ENCODE measurements at places on chromosomes 16 and 17.

GRCh38 chr16:24834459-24835335 is 11.1 kb upstream of the SLC5A11 start:
- DNase-seq = peak; percentile 64

DNA sequence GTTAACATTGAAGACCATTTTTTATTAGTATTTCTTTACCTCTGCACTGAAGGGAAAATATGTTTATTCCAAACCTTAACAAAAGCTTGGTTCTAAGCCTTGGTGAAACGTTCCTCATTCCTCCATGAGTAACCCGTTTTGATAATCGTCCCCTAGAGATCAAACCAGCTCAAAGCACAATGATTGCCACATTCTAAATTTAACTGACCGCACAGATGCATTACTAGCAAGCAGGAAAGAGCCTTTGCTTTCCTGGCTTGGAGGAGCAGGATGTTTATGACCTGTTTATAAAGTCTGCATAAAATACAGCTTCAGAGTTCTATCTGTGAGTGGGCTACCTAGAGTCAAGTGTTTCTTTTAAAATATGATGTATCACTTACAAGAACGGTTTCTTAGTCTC is 193.8 kb downstream of the TMEM114 start:
- no peak for DNase-seq

GRCh38 chr17:4859816-4860625 is 26.9 kb downstream of the MINK1 start:
- DNase-seq = no peak

GRCh38 chr17:81493198-81494038 is 19.2 kb downstream of the ACTG1 start:
- no peak for DNase-seq

DNA sequence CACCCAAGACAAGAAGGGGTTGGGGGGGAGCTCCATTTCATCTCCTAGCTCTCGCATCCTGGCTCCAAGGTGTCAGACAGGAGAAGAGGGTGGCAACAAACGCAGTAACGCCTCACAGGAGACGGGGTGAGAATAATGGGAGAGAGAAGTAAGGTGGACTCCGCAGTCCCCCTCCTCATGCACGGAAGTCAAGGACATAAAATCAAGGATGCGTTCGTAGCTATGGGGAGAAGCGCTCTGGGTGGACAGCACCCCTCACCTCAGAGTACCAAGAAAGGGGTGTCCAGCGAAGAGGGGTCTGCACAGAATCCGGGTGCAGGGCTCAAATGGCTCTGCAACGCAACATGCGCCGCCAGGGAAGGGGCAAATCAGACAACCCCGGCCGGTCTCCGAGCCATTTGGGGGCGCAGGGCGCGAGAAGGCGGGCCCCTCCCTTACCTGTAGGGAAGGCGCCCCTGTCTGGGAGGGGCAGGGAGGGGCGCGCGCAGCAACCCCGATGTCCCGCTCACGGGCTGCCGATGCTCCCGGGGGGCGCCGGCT is 555 bp downstream of the HDAC5 start:
- no peak for DNase-seq

DNA sequence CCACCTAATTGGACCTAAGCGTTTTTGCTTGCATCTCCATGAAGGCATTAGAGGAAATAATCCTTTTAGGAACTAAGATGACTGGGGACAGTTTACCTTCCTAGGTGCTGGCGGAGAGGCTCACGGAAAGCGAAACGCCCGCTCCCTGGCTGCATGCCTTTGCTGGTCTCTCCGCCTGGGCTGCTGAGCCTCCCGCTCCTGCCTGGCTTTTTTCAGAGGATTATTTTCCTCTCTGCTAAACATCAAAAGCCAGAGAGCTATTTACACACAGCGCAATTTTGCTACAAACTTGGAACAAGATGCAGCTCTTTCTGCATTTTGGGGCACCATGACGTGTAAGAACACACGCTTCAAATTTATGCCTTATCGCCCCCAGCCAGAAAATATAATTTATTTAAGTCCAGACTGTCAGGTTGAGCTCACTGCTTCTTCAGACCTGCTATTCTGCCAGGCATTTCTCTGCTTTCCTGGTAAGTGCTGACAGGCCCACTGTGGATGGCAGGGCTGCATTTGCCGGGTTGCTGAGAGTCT is 124.4 kb downstream of the SPACA3 start:
- DNase-seq = no peak

GRCh38 chr17:9844153-9844552 is 18.4 kb downstream of the GLP2R start:
- DNase-seq = no peak

- DNase-seq = no peak
These were observed 53.2 kb upstream of the TNRC6C start for GRCh38 chr17:77905266-77905665.

GRCh38 chr16:19094542-19095365 is 19.0 kb upstream of the ITPRIPL2 start:
- DNase-seq = peak; percentile 38

GRCh38 chr17:73532421-73532901 is 111.8 kb downstream of the SDK2 start:
- DNase-seq = no peak

- peak; percentile 82 for DNase-seq
These were observed at the start of gene PRKCA for GRCh38 chr17:66301864-66302741. PRKCA (plus strand) TSS chr17:66302613.

DNA sequence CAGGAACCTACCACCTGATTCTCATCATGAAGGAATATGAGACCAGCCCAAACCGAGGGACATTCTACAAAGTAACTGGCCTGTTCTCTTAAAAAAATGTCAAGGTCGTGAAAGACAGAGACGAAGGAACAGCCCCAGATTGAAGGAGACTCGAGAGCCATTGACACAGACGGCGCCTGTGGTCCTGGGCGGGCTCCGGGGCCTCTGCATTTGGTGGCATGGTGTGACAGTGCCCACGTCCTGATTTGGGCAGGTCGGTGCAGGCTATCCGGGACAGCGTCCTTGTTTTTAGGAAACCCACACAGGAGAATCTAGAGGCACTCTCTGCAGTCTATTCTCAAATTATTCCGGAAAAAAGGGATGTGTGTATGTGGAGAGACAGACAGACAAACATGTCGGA is 64.1 kb downstream of the ADCY9 start:
- DNase-seq = no peak

GRCh38 chr17:34725008-34725407 is 145.6 kb downstream of the TMEM132E start:
- DNase-seq = no peak

DNA sequence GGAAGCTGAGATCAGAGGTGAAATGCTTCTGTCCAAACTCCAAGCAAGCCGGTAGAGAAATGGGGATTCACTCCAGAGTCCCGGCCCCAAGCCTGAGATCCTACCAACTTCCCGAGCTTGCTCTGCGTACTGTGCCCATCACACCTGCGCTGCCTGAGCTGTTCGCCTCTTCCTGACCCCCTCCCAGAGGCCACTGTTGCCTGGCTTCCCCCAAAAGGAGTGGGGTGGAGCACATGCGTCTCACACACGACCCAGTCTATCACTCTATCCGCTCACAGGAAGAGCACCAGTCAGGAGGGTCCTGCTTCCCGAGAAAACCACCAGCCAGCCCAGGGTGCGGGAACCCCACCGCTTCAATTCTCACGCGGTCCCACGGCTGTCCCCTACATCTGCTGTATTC is 13.5 kb upstream of the C16orf95 start:
- no peak for DNase-seq

DNA sequence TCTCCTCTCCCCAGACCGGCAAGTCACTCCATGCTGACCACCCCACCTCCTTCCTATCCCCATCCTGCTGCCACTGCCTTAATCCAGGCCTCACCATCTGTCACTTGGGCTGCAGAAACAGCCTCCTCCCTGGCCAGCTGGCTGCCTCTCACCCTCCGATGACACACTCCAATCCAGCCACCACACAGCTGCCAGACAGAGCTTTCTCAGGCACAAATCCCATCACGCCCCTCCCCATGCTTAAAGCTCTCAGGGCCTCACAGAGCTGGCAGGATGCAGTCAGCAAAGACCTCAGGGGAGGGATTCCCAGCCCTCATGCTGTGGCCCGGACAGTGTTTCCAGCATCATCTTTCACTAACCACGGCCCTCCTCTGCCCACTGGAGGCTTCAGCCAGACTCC is 13.7 kb downstream of the CAMKK1 start:
- no peak for DNase-seq

DNA sequence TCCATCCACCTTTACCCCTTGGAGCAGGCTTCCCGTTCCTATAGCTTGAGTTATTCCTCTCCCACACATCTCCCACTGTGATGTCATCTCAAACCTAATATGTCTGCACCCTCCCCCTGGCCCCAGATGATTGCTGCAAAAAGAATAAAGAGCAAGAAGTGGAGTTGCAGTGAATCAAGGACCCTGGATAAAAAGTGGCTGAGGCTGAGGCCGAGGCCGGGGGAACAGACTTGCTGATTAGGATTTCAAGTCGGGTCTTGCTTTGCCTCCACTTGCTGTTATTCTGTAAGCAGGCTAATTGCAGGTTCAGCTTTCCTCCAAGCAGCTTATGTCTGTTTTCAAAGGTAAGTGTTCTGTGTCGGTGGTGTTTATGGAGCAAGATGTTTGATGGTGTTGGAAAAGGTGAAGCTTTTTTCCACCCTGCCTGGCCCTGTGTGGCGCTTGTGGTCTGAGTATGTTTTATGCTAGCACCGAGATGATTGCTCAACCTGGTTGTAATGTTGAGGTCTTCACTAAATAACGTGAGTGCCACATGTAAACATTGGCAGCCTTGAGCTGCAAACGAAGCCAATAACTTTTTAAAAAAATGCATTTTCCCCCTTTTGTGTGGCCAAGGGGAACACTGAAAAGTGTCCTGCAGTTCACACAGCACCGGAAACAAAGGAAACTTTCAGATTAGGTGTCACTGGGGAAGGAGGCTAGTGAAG is 15.4 kb downstream of the HS3ST3B1 start:
- no peak for DNase-seq

- DNase-seq = no peak
These were observed 7.5 kb upstream of the CES3 start for GRCh38 chr16:66953462-66954096.

DNA sequence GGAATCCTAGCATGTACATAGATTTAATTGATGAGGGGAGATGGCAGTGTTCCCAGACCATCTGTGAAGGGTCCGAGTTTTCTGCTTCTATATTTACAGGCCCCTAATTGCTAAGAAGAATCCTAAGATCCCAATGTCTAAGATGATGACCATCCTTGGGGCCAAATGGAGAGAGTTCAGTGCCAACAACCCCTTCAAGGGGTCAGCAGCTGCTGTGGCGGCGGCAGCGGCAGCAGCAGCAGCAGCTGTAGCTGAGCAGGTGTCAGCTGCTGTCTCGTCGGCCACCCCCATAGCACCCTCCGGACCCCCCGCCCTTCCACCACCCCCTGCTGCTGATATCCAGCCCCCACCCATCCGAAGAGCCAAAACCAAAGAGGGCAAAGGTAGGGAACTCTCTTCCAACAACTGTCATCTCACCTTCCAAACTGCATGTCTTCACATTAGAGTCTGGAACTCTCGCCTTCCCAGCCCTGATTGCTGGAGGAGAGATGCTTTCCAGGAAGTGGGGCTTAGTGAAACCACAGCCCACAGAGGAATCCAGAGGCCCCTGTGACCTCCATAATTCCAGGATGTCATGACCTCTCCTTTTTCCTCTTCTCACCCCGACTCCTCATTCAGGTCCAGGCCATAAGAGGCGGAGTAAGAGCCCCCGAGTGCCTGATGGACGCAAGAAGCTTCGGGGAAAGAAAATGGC is 4.7 kb downstream of the CHD3 start:
- DNase-seq = no peak

DNA sequence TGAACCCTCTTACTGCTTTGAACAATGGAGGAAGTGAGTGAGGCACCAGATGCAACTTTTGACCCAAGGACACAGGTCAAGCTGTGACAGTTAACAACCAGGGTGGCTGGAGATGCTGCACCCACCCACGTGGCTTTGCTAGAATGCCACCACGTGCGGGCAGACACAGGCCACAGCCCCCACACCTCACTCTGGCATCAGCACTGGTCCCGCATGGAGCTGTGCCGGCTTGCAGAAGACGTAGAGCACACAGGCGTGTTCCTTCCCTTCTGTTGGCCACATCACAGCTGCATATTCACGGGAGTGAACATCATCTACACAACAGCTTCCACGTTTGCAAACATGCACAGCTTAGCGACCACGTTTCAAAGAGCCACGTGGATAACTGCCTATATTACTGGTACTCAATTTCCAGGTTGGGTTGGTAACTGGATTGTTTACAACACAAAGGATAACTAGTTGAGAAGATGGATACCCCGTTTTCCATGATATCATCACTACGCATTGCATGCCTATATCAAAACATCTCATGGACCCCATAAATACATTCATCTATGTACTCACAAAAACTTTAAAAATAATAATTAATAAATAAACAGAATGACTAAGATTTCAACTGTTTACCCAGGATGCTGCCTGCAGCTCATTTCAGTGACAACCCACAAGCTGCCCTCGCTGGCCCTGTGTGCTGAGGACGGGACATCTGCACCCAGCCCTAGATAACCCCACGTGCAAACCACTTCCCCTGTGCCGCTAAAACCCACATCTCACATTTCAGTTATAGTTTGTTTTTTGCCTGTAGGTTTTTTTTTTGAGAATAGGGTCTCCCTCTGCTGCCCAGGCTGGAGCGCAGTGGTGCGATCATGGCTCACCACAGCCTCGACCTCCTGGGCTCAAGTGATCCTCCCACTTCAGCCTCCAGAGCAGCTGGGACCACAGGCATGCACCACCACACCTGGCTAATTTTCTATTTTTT is 132.0 kb downstream of the ANKRD11 start:
- DNase-seq = no peak

GRCh38 chr17:82871056-82871775 is 31.4 kb upstream of the ZNF750 start:
- DNase-seq = no peak

- DNase-seq = no peak
These were observed 53.2 kb upstream of the MRTFB start for GRCh38 chr16:14017886-14018285.

- no peak for DNase-seq
These were observed 609 bp upstream of the FXR2 start for GRCh38 chr17:7615265-7615747.

DNA sequence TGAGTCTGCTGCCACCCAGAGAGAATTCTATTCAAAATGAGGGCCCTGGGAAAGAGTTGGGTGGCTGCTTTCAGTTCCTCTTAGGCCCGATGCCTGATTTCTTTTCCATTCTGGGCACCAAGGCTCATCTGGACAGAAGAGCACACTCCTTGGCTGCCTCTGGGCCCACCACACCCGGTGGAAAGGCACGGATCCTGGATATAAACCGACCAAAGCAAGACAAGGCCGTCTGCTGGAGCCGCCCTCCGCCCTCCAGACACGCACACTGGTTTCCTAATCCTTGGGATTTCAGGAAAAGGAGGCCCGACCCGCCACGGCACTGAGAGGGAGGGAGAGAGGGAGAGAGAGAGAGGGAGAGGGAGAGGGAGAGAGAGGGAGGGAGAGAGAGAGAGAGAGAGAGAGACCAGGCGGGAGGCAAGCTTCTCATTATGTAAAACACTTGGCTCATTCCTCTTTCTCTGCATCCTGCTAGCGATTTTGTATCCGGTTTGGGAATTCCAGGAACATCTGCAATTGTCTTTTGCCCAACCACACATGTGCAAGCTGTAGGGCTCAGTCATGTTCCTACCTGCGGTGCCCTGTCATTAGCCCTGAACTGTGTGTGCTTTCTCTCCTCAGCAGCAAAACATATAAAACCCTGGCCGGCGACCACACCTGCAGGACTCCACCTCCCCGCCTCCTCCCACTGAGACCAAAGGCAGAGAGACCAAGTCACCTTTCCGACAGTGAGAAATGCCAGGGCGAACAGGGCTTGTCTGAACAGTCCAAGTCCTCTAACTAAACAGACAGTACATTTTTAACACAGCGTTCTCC is 347.2 kb downstream of the SOX9 start:
- no peak for DNase-seq

GRCh38 chr17:9177212-9177611 is 155.9 kb downstream of the NTN1 start:
- DNase-seq = no peak
